WTC11 (cell line): ENCODE measurements at places on chromosomes 11 and 22.

GRCh38 chr22:27775758-27776649 lies 25.6 kb downstream of the MN1 start:
- H3K27me3 ChIP-seq: no peaks in the 10 kb centered on the region
- H3K36me3 ChIP-seq: peaks cover 2% of the 10 kb centered on the region
- DNase-seq: no peak
- peak overlapping the region; percentile 65 for H3K4me3 ChIP-seq
- peak overlapping the region; percentile 94 for H3K27ac ChIP-seq
- H3K4me1 ChIP-seq: peaks cover 65% of the 10 kb centered on the region

DNA sequence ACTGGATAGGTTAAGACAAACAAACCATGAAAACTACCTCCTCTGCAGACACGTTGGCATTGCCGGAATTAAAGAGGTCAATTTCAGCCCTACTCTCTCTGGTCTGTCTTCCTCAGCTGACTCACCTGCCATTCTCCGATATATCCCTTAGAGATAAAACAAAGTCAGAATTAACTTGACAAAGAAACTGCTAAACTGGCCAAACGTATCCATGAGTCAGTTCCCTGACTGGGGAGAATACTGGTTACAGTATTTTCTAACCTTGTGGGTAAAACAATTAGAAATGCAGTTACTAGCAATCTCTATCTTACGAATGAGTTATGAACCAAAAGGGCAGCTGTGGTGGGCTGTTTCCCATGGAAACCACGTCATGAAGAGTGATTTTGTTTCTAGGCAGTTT lies 96.2 kb downstream of the RDX start:
- H3K36me3 ChIP-seq: no peaks in the 10 kb centered on the region
- no peak overlapping the region for H3K4me3 ChIP-seq
- H3K4me1 ChIP-seq: peaks cover 19% of the 10 kb centered on the region

- no peaks in the 10 kb centered on the region for H3K4me1 ChIP-seq
- no peaks in the 10 kb centered on the region for H3K36me3 ChIP-seq
- no peak overlapping the region for H3K4me3 ChIP-seq
- no peak for DNase-seq
- H3K27ac ChIP-seq: no peak overlapping the region
These were observed 60.9 kb upstream of the MYEOV start for GRCh38 chr11:69232821-69233743.

GRCh38 chr11:102882389-102883024 lies 7.7 kb upstream of the MMP12 start:
- H3K27me3 ChIP-seq: no peaks in the 10 kb centered on the region
- H3K27ac ChIP-seq: no peak overlapping the region
- H3K36me3 ChIP-seq: no peaks in the 10 kb centered on the region
- H3K4me1 ChIP-seq: no peaks in the 10 kb centered on the region

GRCh38 chr22:44431256-44431655 lies 66.8 kb downstream of the RTL6 start:
- no peak overlapping the region for H3K4me3 ChIP-seq
- H3K27me3 ChIP-seq: no peaks in the 10 kb centered on the region
- no peak overlapping the region for H3K27ac ChIP-seq

GRCh38 chr11:61160487-61161189 lies 588 bp downstream of the VPS37C start:
- peak overlapping the region; percentile 86 for H3K4me3 ChIP-seq
- peaks cover 9% of the 10 kb centered on the region; the same call in 1 of the 2 replicates for H3K36me3 ChIP-seq
- H3K4me1 ChIP-seq: peaks cover 46% of the 10 kb centered on the region
- no peaks in the 10 kb centered on the region for H3K27me3 ChIP-seq
- DNase-seq: no peak

DNA sequence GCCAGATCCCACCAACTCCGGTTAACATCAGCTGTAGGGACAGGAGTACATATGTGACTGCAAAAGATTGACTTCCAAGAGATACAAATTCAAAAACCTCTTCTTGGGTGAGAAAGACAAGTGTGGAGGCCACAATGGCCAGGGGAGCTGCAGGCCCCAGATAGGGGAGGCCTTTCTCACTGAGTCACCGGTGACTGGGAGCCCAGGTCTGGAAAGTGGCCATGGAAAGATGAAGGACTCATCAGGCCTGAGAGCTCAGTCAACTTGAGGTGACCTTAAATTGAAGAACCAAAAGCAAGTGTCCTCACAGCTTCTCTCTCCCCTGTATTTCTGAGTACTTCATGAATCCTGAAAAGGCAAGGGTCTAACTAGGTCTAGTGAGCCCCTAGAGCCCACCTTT lies 90.4 kb upstream of the CLPB start:
- no peaks in the 10 kb centered on the region for H3K36me3 ChIP-seq
- H3K27ac ChIP-seq: no peak overlapping the region
- no peak for DNase-seq
- no peaks in the 10 kb centered on the region; the same call in 1 of the 2 replicates for H3K4me1 ChIP-seq

DNA sequence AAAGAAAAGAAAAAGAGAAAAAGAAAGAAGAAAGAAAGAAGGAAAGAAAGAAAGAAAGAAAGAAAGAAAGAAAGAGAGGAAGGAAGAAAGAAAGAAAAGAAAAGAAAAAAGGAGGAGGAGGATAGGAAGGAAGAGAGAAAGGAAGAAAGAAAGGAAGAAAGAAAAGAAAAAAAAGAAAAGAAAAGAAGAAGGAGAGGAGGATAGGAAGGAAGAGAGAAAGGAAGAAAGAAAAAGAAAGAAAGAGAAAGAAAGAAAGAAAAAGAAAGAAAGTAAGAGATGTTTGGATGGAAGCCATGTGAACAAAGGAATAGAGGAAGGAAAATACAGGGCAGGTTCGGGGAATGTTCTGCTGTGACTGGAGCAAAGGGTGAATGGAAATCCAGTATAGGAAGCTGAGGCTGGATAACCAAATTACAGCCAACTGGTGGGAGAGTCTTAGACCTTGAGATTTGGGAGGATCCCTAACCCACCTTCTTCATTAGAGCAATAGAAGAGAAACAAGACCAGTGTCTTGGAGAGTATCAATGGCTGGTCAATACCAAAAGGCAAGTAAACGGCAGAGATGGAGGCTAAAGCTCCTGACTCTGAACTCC lies 94.9 kb downstream of the RASSF10 start:
- no peak for DNase-seq
- H3K4me3 ChIP-seq: no peak overlapping the region
- peaks cover 40% of the 10 kb centered on the region for H3K4me1 ChIP-seq
- H3K36me3 ChIP-seq: no peaks in the 10 kb centered on the region
- H3K27ac ChIP-seq: no peak overlapping the region
- peaks cover 71% of the 10 kb centered on the region for H3K27me3 ChIP-seq
